ENCODE measurements at places on chromosomes 11 and 22. TPM values are rescaled to one million over a fixed set of nuclear protein-coding genes. Genes with fewer than 3 reads are reported as not detected.

GRCh38 chr11:396511-396947, 2.5 kb downstream of the PKP3 start:
- H3K27me3 ChIP-seq, result peaks cover 14% of the 10 kb centered on the region
- DNase-seq, result no peak
- peak overlapping the region; percentile 37 for H3K4me3 ChIP-seq
- no peaks in the 10 kb centered on the region for H3K36me3 ChIP-seq
- H3K4me1 ChIP-seq, result peaks cover 9% of the 10 kb centered on the region
- no peak overlapping the region for H3K27ac ChIP-seq

DNA sequence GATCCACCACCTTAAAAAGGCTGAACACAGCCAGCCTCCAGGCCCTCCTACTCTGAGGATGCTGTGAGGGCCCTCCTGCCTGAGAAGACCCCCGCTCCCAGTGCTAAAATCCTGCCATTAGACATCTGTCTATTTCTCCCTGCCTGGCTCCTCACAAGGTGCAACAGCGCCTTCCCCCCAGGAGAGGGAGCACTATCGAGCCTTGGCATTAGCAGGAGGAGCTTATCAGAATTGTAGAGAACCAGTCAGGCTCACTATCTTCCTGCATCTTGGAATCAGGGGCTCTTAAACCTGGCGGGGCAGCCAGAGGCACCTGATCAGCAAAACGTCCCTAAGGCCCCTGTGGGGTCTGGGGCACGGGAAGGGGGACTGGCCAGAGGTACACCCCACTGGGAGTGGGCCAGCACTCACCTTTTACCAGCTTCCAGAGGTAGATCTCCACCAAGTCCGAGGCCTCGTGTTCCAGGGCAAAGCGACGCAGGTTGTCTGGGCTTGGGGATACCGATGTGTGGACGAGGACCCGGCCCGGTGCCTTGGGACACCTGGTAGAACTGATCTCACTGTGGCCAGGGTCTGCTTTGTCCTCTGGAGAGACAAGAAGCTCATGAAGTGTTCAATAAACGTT, 28.7 kb downstream of the CHRDL2 start:
- H3K27ac ChIP-seq, result no peak overlapping the region
- peak; percentile 82 for DNase-seq
- H3K36me3 ChIP-seq, result no peaks in the 10 kb centered on the region
- no peaks in the 10 kb centered on the region for H3K27me3 ChIP-seq

GRCh38 chr11:35173011-35173511, 34.1 kb downstream of the CD44 start:
- no peaks in the 10 kb centered on the region for H3K27me3 ChIP-seq
- no peak for DNase-seq
- peaks cover 20% of the 10 kb centered on the region for H3K36me3 ChIP-seq
- H3K4me3 ChIP-seq, result no peak overlapping the region
- peaks cover 21% of the 10 kb centered on the region for H3K4me1 ChIP-seq

GRCh38 chr22:41234815-41235695, 5.7 kb downstream of the CHADL start:
- H3K27ac ChIP-seq, result no peak overlapping the region
- no peak overlapping the region for H3K4me3 ChIP-seq
- peaks cover 20% of the 10 kb centered on the region for H3K4me1 ChIP-seq

Gene LRRC74B
- 0.09 TPM for total RNA-seq

Gene ZDHHC5
- total RNA-seq, result 13.5 TPM

GRCh38 chr22:29797351-29797750, 30.2 kb downstream of the UQCR10 start:
- DNase-seq, result peak; percentile 53
- no peak overlapping the region for H3K4me3 ChIP-seq
- no peaks in the 10 kb centered on the region for H3K27me3 ChIP-seq
- peaks cover 9% of the 10 kb centered on the region for H3K4me1 ChIP-seq
- H3K36me3 ChIP-seq, result peaks cover 75% of the 10 kb centered on the region

DNA sequence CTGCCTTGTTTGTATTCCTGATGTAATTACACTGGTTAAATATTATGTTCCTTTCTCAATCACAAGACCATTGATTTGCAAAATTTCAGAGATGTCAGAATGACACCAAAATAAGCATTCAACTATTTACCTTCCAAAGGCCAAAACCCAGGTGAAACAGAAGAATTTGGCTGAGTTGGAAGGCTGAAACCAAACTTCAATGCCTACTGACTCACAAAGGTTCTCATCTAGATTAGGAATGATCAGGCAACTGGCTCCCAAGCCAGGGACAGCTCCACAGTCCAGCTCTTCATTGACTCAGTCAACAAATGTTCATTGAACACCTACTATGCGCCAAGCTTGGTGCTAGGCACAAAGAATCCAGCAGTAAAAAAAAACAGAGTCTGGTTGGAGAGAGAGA, 13.4 kb upstream of the SLC35C1 start:
- no peaks in the 10 kb centered on the region for H3K36me3 ChIP-seq
- no peak overlapping the region for H3K27ac ChIP-seq
- H3K4me3 ChIP-seq, result no peak overlapping the region
- H3K27me3 ChIP-seq, result peaks cover 5% of the 10 kb centered on the region
- no peaks in the 10 kb centered on the region for H3K4me1 ChIP-seq
- no peak for DNase-seq

DNA sequence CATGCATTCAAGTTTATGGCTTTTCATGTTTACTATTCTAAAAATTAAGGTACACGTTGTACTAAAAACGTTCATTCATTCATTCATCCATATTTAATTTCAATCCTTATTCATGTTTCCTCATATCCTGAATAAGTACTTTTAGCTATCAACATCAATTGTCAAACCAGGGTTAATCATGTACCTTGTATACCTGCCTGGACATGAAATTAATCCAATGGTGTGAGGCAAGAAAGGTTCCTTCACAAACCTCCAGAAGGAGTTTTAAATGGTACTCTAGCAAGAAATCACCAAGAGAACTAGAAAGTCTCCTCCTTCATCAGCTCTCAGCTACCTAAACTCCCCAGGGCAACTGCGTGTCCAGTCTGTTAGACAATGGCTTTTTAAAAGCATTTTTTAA, 33.4 kb downstream of the TMEM123 start:
- DNase-seq, result no peak
- no peaks in the 10 kb centered on the region for H3K36me3 ChIP-seq
- H3K27me3 ChIP-seq, result no peaks in the 10 kb centered on the region
- H3K27ac ChIP-seq, result no peak overlapping the region

GRCh38 chr22:45843031-45843430, 133.9 kb downstream of the WNT7B start:
- H3K36me3 ChIP-seq, result peaks cover 15% of the 10 kb centered on the region
- H3K27me3 ChIP-seq, result no peaks in the 10 kb centered on the region
- DNase-seq, result no peak
- no peak overlapping the region for H3K4me3 ChIP-seq
- no peak overlapping the region for H3K27ac ChIP-seq
- no peaks in the 10 kb centered on the region for H3K4me1 ChIP-seq

DNA sequence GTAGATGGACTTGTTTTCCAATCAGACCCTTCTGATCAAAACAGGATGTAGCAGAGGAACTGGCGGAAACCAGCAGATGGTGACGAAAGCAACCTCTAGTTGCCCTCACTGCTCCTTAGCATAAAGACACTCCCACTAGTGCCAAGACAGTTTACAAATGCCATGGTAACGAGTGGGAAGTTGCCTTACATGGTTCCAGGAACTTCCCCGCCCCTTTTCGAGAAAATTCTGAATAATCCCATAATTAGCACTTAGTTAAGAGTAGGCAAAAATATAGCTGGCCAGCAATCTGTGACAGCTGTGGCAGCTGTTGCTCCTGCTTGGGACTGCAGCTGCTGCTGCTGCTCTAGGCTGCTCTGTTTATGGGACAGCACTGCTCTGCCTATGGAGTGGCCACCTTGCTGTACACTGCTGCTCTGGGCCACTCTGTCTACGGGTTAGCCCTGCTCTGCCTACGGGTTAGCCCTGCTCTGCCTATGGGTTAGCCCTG, 33.4 kb upstream of the SORL1 start:
- peak overlapping the region; percentile 88 for H3K27ac ChIP-seq
- DNase-seq, result peak; percentile 89
- H3K4me1 ChIP-seq, result peaks cover 28% of the 10 kb centered on the region
- H3K4me3 ChIP-seq, result no peak overlapping the region

Gene MIF
- 179 TPM for total RNA-seq

DNA sequence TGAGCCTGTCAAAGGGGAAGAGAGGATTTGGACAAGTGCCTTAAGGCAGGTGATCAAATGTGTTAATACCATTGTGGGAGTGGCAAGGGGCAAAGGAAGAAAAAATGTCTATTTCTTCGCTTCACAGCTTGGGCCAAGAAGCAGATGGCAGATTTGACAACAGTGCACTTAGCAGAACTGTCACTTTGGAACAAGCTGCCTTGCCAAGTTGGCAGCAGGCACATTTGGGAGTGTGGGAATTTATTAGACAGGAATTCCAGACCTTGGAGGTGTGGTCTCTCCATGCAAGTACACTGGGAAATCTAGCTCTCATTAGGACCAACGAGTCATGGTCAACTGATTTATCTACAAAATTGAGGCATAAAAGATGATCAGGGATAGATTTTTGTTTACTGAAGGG, 265.1 kb downstream of the NELL1 start:
- H3K27me3 ChIP-seq, result no peaks in the 10 kb centered on the region
- DNase-seq, result no peak
- H3K27ac ChIP-seq, result no peak overlapping the region
- H3K36me3 ChIP-seq, result no peaks in the 10 kb centered on the region
- peaks cover 2% of the 10 kb centered on the region for H3K4me1 ChIP-seq
- no peak overlapping the region for H3K4me3 ChIP-seq

DNA sequence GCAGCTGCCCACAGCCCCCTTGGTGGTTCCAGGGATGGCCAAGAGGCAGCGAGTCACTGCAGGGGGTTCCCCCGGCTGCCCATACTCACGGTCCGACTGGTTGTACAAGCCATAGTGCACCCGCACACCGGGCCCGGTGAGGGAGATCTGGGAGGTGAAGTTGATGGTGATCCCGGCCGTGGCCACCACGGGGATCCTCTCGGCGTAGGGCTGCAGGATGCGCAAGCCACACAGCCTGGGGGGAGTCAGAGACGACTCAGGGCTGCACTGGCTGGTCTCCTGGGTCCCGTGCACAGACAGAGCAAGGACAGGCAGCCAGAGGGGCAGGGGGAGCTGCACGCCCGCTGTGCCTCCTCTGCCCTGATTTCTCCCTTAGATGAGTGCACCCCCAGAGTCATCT, 23.5 kb downstream of the KCTD17 start:
- H3K27ac ChIP-seq, result no peak overlapping the region
- no peak for DNase-seq
- H3K36me3 ChIP-seq, result no peaks in the 10 kb centered on the region
- no peak overlapping the region for H3K4me3 ChIP-seq

DNA sequence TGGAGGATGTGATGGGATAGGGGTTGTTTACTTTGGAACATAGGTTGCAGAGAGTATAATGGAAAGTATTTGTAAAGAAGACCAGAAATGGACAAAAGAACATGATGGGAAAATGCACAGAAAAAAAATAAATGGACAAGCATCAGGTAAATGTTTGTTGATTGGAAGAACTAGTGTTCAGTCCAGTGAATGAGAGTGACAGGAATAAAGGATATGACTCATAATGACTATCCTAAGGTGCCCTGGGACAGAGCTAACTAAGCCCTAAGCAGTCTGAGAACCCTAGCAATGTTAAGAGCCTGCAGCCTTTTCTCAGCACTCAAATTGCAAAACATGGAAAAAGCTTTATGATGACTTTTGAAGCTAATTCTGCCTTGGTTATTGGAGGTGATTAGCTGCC, 732.8 kb upstream of the ANO5 start:
- DNase-seq, result no peak
- H3K27ac ChIP-seq, result no peak overlapping the region

DNA sequence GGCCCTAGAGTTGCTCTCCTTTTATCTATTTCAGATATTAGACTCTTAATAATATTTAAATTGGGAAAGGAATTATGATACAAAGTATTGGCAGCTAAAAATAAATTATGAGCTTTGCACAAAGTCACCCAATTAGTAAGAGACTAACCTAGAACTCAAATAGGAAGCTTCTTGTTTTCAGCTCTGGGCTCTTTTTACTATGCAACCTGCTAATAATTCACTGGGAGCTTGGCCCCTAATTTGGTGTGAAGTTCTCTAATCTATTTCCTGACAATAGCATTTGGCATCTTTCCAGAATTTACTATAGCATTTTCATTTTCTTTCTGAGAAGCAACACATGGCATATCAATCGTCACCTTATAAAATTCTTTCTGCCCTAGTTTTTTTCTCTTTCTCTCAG, 727.7 kb upstream of the ANO5 start:
- DNase-seq, result no peak
- no peaks in the 10 kb centered on the region for H3K27me3 ChIP-seq
- H3K4me3 ChIP-seq, result no peak overlapping the region
- H3K4me1 ChIP-seq, result no peaks in the 10 kb centered on the region
- no peak overlapping the region for H3K27ac ChIP-seq
- H3K36me3 ChIP-seq, result no peaks in the 10 kb centered on the region

Gene DRD4
- 0.22 TPM for total RNA-seq

DNA sequence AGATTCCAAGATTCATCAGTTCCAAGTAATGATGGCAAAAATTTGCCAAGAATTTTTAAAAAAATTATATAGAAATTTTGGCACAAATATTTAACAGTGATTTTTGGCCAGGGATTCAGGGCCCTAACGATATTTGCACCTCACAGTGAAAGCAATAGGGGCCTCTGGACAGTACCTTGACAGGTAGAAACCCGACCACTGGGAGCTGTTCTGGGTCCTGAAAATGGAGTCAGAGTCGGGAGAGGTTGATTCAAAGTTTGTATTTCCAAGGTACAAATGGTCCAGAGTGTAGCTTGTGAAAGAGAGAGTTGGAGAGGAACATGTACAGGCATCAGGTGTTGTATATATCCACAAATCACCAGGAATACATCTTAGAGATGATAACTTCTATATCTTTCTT, 41.6 kb downstream of the MRGPRX2 start:
- no peaks in the 10 kb centered on the region for H3K36me3 ChIP-seq
- no peaks in the 10 kb centered on the region for H3K27me3 ChIP-seq
- H3K4me1 ChIP-seq, result no peaks in the 10 kb centered on the region
- no peak overlapping the region for H3K27ac ChIP-seq

GRCh38 chr11:6962141-6962540, 35.9 kb downstream of the ZNF215 start:
- DNase-seq, result no peak
- H3K36me3 ChIP-seq, result no peaks in the 10 kb centered on the region
- H3K27me3 ChIP-seq, result no peaks in the 10 kb centered on the region
- no peak overlapping the region for H3K4me3 ChIP-seq

GRCh38 chr11:86067009-86067850, 1.7 kb downstream of the PICALM start:
- peak; percentile 42 for DNase-seq
- peak overlapping the region; percentile 90 for H3K4me3 ChIP-seq
- no peaks in the 10 kb centered on the region for H3K27me3 ChIP-seq
- H3K4me1 ChIP-seq, result peaks cover 14% of the 10 kb centered on the region

Gene LRRC56
- total RNA-seq, result 2.0 TPM

Gene HIC2
- total RNA-seq, result 4.2 TPM

DNA sequence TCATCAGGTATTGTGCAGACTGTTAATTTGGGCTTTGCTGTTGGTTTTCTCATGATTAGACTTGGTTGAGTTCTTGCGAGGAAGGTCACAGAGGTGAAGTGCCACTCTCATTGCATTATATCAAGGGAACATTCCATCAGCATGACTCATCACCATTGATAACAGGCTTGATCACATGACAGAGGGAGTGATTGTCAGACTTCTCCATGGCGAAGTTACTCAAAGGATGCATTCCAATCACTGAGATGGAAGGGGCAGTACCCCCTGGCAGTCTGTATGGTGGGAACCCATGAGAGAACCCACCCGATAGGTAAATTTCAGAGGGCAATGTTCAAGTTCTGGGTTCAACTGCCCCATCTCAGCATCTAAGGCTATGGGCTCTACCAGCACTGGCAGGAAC, 19.4 kb upstream of the P2RY2 start:
- H3K4me3 ChIP-seq, result no peak overlapping the region
- DNase-seq, result no peak
- no peaks in the 10 kb centered on the region for H3K4me1 ChIP-seq
- H3K27ac ChIP-seq, result no peak overlapping the region
- H3K36me3 ChIP-seq, result no peaks in the 10 kb centered on the region

All from muscle of leg (tissue), 16 donors.